Endothelial cell (in vitro differentiated cells): ENCODE measurements at places on chromosomes 16 and 17. TPM values are rescaled to one million over a fixed set of nuclear protein-coding genes. Genes with fewer than 3 reads are reported as not detected.
A peak's percentile ranks its signal among the peaks of the same experiment; 100 is the strongest.

ADGRG3 gene
- 0.31 TPM for total RNA-seq

RHBDL3 gene
- 1.7 TPM for total RNA-seq

TRIM72 gene
- total RNA-seq = 0.18 TPM

DNA sequence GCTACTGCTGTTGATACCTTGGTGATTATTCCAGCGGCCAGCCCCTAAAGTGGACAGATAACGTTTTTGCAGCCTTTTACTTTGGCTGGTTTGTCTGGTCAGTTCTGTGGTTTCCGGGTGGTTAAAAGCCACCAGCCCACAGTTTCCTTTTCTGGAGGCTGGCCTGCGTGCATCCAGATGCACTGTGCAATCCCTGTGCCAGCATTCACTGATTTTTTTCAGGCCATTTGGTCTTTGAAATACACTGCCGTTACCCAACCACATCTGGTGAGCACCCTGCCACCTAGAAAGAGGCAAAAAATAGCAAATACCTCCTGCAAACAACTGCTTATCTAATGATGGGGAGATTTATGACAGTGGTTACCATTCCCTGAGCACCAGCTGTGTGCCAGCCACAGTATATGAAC is 797 bp downstream of the NUDT7 start:
- DNase-seq = peak; percentile 8

DNA sequence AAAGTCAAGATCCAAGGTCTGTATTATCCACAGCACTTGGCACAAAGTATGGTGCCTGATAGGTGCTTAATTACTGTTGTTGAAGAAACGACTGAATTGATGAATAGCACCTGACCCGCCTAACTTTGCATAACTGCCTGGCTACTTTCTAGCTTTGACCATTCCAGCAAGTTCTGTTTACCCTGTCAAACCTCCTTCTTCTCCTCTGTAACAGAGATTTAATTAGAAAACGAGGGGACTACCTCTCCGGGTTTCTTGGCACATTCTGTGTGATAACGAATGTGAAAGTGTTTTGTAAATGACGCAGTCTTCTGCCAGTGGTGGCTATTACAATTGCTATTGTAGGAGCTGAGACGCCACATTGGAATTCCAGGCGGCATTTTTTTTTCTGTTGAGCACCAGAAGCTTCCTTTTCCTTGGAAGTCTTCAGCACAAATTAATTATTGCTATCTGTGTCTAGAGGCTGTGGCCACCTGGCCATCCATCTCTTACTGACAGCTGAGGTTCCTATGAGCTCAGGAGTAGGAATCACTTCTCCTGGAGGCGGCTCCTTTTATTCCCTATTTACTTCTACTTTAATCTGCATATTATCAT is 522.9 kb downstream of the HS3ST4 start:
- DNase-seq = no peak

DNA sequence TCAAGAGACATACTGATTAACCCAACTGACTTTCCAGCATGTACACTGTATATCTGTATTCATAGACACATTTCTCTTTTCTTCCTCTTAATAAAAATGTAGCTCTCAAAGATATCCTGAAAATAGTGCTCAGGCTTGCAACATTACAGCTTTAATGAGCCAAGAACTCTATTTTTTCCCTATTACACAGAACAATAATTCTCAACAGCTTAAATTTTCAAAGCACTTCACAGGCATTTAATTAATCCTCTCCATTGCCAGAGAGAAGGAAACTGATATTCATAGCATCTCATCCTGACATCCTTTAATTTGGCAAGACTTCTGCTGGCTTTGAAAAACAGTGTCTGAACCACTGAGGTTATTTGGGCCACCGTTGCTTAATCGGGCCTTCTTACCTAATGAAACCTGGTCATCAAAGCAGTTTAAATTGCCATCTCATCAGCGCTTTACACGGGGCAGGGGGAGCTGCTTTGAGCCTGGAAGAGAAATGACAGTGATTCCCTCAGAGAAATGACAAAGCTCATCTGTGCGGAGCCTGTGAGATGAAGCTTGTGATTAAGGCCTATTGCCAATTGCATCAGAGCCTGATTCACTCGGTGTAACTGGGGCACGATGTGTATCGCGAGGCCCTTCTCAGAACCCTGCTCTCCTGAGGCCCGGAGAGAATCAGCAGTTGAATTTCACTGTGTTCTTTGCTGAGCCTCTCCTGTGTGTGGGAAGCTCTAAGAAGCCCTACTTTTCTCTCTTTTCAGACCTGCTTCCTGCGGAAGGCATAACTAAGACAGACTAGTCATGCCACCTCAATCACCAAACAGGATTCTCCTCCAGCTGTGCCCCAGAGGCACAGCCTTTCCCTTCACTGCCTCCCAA is 8.5 kb upstream of the SIAH1 start:
- no peak for DNase-seq

- DNase-seq = no peak
Measured at GRCh38 chr16:11474617-11475291, 112.0 kb downstream of the LITAF start.
